ENCODE measurements at places on chromosomes 7 and 10. TPM values are rescaled to one million over a fixed set of nuclear protein-coding genes. Genes with fewer than 3 reads are reported as not detected.

The BLNK gene
- total RNA-seq: 1.4 TPM

The BAMBI gene
- total RNA-seq: 17.9 TPM

The NKX1-2 gene
- not detected for total RNA-seq

The IGFBP3 gene
- 45.4 TPM for total RNA-seq

The ATRNL1 gene
- total RNA-seq: 0.41 TPM

The DMBT1 gene
- not detected for total RNA-seq

The HOXA10 gene
- total RNA-seq: not detected

The MTPN gene
- 72.9 TPM for total RNA-seq

The FBXL13 gene
- 0.24 TPM for total RNA-seq

The CFAP69 gene
- 1.6 TPM for total RNA-seq

The MEIG1 gene
- not detected for total RNA-seq

The SORBS1 gene
- total RNA-seq: 666 TPM

The IKZF1 gene
- total RNA-seq: 3.5 TPM

The WDFY4 gene
- 2.5 TPM for total RNA-seq

The NEUROD6 gene
- not detected for total RNA-seq

The TMEM140 gene
- 24.3 TPM for total RNA-seq

The PAX2 gene
- total RNA-seq: not detected

The PIK3CG gene
- total RNA-seq: 2.5 TPM

The PHYHIPL gene
- not detected for total RNA-seq

The VPS37D gene
- 3.0 TPM for total RNA-seq

The MACROH2A2 gene
- total RNA-seq: 14.8 TPM

The ATG9B gene
- not detected for total RNA-seq

The KIAA1549 gene
- total RNA-seq: 1.8 TPM

The ABCB4 gene
- total RNA-seq: 4.4 TPM

The SH2D4B gene
- total RNA-seq: not detected

The MKX gene
- total RNA-seq: 0.14 TPM

The CDHR1 gene
- 0.65 TPM for total RNA-seq

The PON1 gene
- not detected for total RNA-seq

The CYP26A1 gene
- total RNA-seq: not detected

The H2BK1 gene
- not detected for total RNA-seq

The MSMB gene
- not detected for total RNA-seq

The MUC12 gene
- total RNA-seq: not detected

The BMPER gene
- 2.5 TPM for total RNA-seq

The TMEM178B gene
- total RNA-seq: 31.7 TPM

The C10orf53 gene
- total RNA-seq: not detected

The AKR1E2 gene
- total RNA-seq: 5.4 TPM

The INMT gene
- total RNA-seq: 48.1 TPM

The HTR7 gene
- not detected for total RNA-seq

The IL6 gene
- total RNA-seq: 0.60 TPM

The CAMK2B gene
- total RNA-seq: 95.4 TPM

The SPDYE9 gene
- total RNA-seq: not detected

The EBLN1 gene
- total RNA-seq: not detected

The ZNF277 gene
- total RNA-seq: 15.7 TPM

The UFSP1 gene
- 1.9 TPM for total RNA-seq

The AOAH gene
- 1.9 TPM for total RNA-seq

The TMEM225B gene
- total RNA-seq: not detected

The CPXM2 gene
- 4.6 TPM for total RNA-seq

Measured in Right ventricle myocardium inferior (tissue), 1 donor.